Activated CD4-positive, CD25-positive, alpha-beta regulatory T cell treated with anti-CD3 and anti-CD28 coated beads, Interleukin-2, amount 50 U/mL, for 24 hours (primary cell): ENCODE measurements at places on chromosomes 5 and 9.

DNA sequence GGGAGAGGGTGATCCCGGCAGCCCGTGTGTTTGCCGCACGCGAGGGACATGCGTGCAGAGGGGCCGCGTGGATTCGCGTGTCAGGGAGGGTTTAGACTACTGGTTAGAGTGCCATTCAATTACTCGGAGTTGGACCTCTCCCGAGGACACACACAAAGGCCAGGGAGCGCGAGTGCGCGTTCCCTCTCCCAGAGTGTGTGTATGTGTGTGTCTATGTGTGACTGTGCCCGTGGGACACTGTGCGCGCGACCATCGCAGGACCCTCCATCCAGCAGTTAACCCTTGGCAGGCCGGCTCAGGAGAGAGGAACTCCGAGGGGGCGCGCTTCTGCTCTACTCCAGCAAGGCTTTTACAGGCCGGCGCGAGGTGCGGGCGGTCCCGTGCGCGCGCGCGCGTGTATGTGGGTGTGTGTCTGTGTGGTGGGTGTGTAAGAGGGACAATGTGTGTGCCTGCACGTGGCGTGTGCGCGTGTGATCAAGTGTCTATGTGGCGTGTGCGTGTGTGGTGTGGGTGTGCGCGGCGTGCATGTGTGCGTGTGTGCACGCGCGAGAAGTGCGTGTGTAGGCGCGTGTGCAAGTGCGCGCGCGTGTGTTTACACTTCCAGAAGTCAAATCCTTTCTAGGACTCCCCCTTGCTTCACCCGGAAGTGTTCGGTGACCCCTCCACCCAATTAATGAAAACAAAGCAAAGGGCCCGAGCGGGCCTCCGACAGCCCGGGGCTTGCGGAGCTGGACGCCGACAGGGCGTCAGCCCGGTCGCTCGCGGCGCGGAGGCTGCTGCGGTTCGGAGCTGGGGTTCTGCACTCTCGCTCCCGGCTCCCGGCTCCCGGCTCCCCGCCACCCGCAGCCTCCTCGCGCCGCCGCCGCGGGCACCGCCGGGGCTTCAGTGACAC lies 75.3 kb upstream of the TBCA start:
- ATAC-seq: no peak

DNA sequence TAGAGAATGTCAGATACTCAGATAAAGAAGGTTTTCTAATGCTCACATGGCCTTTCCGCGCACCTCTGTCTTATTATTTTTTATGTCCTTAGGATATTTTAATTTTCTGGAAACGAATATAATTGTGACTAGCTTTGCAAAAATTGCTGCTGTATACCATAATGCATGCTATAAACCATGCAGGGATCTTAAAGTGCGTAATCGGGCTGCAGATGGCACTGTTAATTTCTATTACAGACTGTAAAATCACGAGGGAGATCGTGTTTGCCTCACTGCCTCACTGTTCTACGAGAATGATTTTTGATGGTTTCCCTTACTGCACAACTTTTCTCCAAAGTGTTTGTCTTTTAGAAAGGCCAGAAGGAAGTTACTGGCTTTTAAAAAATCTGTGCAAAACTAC lies 356.1 kb downstream of the TUSC1 start:
- ATAC-seq: no peak

- no peak for ATAC-seq
Measured at GRCh38 chr9:120889606-120890271, 12.8 kb upstream of the PHF19 start.

DNA sequence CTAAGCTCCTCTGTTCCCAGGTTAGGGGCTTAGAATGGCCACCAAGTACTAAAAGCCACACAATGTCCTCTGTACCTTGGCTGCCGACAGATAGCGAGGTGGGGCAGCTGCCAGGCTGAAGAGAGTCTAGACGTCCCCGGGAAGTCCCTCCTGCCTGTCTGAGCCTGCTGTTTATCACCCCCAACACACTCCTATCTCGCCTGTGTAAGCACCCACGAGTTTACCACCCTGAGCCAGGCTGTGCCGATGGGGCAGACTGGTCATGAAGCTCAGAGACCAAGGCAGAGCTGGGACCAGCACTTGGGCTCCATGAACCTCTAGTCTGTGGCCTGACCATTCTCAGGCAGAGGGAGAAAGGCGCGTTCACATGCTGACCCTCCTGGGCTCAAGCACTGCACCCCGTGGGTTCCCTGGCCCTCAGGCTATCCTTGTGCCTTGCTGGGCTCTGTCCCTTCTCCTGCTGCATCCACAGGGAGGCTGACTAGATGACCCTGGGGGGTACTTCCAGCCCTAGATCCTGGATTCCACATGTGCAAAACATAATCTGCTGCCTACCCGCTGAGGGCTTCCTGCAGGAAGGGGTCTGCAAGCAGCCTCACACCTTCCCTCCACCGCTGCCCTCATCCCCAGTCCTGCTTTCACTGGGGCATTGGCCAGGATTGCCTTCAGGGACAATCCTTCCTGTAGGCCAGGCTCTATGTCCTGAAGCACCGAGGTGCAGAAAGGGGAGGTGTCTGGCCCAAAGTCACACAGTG lies 18.6 kb upstream of the SLC25A51 start:
- no peak for ATAC-seq

- no peak for ATAC-seq
Measured at GRCh38 chr9:96216583-96216982, 85.4 kb downstream of the HSD17B3 start.

DNA sequence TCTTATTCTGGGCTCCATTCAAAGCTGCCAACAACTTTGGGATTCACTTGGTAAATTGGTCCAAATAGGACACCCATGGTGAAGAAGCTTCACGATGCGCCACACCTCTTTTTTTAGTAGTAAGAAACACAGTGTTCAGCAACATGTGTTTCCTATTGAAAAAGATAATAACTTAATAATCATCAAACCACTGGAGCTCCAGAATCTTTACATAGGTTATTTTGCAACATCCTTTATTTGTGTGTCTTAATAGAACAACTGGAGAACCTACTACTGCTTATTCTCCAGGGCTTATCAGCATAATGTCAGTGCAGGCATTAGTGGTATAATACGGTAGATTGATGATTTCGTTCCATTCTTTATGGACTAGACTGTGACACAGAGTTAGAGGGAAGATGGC lies 63.3 kb upstream of the DAPK1 start:
- ATAC-seq: no peak
